ENCODE measurements at places on chromosomes 5 and 9. TPM values are rescaled to one million over a fixed set of nuclear protein-coding genes. Genes with fewer than 3 reads are reported as not detected.

Gene RNF224
- total RNA-seq: not detected

Gene STK32A
- total RNA-seq: 0.18 TPM

Gene RXFP3
- total RNA-seq: not detected

Gene TPM2
- 1,021 TPM for total RNA-seq

Gene ANKRD31
- 0.54 TPM for total RNA-seq

Gene DMGDH
- 4.9 TPM for total RNA-seq

Gene TAF11L5
- not detected for total RNA-seq

Gene IFNE
- total RNA-seq: not detected

Gene BHMT2
- total RNA-seq: 1.5 TPM

Gene PCDHGC5
- 0.65 TPM for total RNA-seq

Gene SLC22A4
- total RNA-seq: 5.2 TPM

Gene PLPPR1
- not detected for total RNA-seq

Gene C5orf52
- not detected for total RNA-seq

Gene DTWD2
- 1.9 TPM for total RNA-seq

Gene NUTM2F
- not detected for total RNA-seq

Gene TAS2R1
- not detected for total RNA-seq

Gene CCDC192
- not detected for total RNA-seq

Gene ENTPD8
- total RNA-seq: not detected

Gene VCAN
- total RNA-seq: 976 TPM

Gene DMRT3
- total RNA-seq: not detected

Data from cardiac atrium fibroblast (primary cell).